ENCODE measurements at places on chromosomes 12 and 14.

GRCh38 chr12:79874665-79875064 lies 60.2 kb downstream of the PPP1R12A start:
- no peak for DNase-seq

GRCh38 chr14:31828946-31829868 lies 247.9 kb upstream of the ARHGAP5 start:
- DNase-seq: no peak

DNA sequence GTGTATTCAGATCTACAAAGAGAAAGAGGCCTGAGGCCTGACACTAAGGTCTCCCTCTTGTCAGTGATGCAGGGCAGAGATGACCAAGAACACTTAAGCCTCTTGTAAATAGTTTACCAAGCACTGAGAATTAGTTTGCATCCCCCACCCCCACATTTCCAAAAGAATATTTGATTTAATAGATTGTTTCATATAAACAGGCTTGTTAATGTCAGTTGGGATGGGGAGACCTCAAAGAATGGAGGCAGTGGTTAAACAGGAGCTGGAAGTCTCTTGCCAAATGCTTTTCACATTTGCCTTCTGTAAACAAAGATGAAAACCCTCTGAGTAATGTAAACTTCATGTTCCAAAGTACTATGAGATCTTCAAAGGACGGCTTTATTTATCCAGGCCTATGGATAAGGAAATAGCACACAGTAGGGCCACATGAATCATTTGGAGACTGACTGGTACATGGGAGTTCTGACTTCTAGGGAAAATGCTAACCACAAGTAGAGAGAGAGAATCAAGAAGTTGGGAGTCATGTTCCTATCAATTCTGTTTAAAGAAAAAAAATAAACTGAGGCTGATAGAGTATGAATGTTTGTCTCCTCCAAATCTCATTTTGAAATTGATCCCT lies 234.7 kb downstream of the ANO2 start:
- no peak for DNase-seq

DNA sequence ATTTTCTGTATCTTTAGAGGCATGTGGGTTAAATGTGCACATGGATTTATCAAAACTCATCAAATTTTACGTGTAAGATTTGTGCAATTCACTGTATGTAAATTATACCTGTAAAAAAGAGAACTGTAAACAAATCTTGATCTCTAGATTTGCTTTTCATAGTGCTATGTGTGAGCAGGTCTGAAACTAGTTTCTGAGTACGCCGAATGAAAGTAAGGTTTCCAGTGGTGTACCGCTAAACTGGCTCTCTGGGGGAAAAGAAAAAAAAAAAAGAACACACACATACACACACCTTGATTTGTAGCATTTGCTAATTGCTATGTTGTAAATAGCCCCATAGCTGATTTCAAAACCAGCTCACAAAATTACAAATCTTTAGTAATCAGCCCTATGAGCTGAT lies 8.6 kb upstream of the SLC41A2 start:
- no peak for DNase-seq

- DNase-seq: no peak
These were observed 94.1 kb downstream of the FSCB start for GRCh38 chr14:44412858-44413569.

- DNase-seq: no peak
These were observed 223.8 kb downstream of the DACT1 start for GRCh38 chr14:58861586-58861985.

DNA sequence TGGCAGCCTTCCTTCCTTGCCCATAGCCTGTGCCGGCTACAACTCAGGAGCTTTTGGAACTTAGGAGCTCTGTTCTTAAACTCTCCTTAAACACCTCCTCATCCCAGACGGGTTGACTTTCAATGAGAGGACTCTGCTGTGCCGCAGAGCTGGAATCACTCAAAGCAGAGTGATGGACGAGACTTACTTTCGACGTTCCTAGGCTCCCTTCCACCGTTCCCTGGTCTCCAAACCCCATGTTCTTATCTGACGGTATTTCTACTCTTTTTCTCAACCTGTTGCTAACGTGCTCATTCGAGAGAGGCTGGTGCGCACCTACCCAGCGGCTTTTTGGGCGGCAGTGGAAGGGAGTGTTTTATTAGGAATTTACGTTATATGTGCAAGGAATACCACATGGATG lies 232.7 kb downstream of the CACNA1C start:
- DNase-seq: no peak

- DNase-seq: no peak
These were observed 27.1 kb upstream of the C12orf71 start for GRCh38 chr12:27109334-27110028.

DNA sequence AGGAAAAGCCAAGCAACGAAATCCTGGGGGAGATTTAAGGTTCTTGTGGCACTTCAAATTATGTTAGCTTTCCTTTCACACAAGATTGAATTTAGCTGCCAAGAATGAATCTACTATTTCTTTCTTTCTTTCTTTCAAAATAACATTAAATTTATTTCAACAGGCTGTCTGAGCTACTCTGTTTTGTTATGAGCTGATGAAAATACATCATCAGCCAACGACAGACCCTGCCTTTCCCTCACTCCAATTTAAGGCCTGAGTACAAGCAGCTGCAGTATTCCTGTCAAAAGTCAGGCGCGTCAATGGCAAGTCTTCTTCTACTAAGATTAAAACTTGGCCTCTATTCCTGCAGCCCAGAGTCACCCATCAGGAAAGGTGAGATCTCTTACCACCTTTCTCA lies 347.7 kb upstream of the FLRT2 start:
- no peak for DNase-seq
